ENCODE measurements at places on chromosomes 12 and 14.

DNA sequence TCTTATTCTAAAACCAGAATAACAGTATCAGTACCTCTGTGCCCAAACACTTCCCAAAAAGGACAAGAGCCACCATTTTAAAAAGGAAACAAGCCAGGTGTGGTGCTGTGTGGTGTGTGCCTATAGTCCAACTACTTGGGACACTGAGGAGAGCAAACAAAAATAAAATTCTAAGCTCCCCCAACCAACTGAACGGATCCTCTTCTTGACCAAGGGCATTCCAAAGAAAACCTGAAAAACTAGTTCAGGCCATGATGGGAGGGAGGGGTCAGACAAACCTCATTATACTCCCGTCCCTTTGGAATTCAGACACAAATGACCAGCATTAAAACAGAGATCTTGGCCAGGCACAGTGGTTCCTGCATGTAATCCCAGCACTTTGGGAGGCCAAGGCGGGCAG, 20.5 kb downstream of the SLC11A2 start:
- DNase-seq, result no peak

GRCh38 chr12:119180380-119181040, 1.8 kb downstream of the HSPB8 start:
- DNase-seq, result no peak

DNA sequence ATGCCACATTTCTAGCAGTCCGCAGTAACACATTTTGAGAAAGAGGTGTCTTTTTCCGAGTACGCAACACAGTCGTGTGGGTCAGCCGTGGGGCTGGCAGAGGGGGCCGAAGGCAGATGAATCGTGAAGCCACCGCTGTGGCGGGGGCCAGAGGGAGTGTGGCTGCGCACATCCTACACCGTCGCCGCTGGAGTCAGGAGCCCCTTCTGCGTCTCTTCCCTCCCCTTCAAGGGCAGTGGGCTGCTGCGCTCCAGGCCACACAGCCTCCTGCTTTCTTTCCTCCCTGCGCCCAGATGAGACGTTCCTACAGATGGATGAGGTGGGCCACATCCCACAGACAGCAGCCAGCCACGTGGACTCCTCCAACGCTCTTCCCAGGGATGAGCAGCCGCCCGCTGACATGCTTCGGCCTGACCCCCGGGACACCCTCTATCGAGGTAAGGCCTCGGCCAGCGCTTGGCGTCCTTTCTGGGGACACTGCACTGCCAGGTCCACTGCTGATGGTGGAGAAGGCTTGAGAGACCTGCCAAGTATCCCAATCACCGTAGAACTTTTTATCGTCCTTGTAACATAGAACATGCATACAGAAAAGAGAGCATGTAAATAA, 89.8 kb downstream of the B4GALNT3 start:
- no peak for DNase-seq

GRCh38 chr12:10364815-10365622, 24.8 kb downstream of the KLRK1 start:
- DNase-seq, result peak; percentile 23

DNA sequence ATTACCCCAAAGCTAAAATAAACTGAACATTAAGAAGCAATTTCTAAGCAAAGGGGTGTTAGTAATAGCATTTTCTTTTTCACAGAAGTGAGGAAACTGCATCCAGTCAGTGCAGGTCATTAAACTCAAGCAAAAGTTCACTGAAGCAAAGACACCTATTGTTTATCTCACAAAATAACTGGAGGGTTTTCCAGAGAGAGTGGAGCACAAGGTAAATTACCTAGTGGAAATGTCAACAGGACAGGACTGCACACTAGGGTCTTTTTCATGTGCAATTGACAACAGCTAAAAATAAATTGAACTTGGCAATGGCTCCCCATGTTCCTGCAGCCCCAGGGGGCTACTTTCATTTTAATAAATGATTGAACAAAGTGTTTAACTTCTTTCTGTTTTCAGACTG, 742.0 kb downstream of the GALC start:
- no peak for DNase-seq

- DNase-seq, result no peak
These were observed 2.2 kb downstream of the ASIC1 start for GRCh38 chr12:50059440-50060119.

DNA sequence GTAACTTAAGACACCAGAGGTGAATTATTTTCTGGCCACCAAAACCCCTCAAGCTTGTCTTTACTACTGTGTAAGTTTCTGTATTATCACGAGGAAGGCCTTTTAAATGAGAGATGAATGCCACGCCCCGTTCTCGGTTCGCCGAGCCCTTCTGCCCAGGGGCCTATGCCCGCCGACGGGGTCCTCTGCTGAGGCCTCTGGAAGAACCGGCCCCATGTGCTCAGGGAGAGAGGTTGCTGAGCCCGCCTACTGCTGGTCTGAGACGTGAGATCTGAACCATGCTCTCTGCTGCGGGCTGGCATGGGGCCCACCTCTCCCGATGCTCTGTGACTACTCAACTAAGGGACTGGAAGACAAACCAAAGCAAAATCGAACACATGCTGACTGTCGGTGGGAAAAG, 21.0 kb downstream of the AMN start:
- no peak for DNase-seq

DNA sequence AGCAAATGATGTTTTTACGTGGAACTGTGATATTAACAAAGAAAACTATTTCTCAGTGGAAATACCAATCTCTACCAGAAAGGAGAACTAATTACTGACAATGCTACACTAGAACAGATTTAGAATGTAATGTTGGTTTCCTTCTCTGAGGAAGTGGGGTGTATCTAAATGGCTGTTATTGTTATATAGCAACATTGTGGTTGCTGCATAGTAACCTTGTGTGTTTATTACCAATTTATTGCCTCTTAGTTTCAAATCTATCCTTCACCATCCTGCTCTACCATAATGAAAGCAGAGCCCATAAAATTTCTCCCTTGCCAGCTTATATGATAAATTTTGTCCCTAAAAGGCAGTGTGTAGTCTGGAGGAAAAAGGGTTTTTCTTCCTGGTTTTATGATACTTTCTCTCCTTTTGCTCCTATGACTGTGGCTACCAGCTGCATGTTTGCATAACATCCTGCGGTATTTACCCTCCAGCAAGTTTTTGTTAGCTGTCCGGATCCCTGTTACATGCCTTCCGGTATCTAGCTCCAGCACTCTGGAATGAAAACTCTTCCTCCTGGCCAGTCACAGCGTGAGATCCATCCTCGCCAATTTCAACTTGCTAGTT, 5.7 kb upstream of the KLRK1 start:
- DNase-seq, result no peak

- no peak for DNase-seq
These were observed 48.5 kb upstream of the OVCH1 start for GRCh38 chr12:29546000-29546399.

- DNase-seq, result no peak
These were observed 999 bp upstream of the MYRFL start for GRCh38 chr12:69824028-69824427.

- DNase-seq, result no peak
These were observed 13.9 kb downstream of the FBXL14 start for GRCh38 chr12:1580526-1580925.

DNA sequence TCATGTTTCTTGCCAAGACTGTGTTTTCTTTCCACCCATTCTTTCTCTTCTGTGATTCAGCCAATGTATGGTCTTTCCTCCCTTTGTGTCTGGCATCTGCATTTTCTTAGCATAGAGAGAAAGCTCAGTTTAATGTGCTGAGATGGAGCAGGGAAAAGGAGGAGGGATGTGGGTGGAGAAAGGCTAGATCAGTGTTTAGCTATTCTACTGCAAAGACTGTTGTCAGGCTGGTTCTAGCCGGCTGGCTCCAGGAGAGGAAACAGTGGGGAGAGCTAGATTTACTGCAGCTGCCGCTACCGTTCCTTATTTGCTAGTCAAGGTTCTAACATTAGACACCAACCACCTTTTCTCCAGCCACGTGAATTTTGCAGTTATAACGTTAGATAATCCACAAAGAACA, 5.2 kb upstream of the RIMKLB start:
- peak; percentile 68 for DNase-seq

DNA sequence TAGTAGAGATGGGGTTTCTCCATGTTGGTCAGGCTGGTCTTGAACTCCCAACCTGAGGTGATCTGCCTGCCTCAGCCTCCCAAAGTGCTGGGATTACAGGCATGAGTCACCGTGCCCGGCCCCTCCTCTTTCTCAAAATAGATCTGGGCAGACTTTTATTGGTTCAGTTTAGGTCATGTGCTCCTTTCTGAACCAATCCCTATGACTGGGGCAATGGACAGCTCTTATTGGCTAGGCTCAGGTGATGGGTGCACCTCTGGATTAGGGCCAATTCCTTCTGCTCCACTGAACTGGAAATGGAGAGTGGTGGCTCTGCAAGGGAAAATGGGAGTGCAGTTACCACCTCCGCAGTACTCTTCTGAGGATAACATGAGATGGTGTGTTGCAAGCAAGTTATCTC, 6.2 kb upstream of the ATP6V0A2 start:
- DNase-seq, result no peak

DNA sequence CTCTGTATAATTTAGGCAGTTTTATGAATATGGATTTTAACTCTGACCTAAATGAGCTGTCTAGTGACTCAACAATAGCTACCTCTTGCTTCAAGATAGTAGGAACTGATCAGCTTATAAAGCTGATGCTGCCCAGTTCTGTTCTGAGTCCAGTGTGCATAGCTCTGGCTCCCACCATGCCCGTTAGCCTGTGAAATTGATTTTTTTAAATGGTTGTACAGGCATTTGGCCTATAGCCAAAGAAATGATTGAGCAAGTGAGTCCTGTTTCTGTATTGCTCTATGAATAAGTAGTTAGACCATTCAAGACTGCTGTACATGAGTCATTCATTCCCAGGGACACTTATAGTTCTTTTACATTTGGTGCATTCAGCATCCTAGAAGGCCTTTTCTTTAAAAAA, 36.4 kb downstream of the SAMD4A start:
- DNase-seq, result no peak

DNA sequence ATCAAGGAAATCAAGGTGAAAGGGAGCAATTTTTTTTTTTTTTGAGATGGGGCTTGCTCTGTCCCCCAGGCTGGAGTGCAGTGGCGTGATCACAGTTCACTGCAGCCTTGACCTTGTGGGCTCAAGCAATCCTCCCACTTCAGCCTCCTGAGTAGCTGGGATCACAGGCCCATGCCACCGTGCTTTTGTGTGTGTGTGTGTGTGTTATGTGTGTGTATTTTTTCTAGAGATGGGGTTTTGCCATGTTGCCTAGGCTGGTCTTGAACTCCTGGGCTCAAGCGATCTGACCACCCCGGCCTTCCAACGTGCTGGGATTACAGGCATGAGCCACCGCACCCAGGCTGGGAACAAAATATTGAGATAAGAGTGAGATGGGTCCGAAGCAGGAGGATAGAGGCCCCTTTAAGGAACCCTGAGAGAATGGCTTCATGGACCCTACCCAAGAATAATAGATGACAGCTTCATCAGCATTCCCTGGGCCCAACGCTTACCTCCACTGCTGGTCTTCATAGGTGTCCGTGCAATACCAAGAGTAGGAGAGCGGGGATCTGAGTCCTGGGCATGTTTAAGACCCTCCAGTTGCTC, 1.0 kb downstream of the CDCA3 start:
- DNase-seq, result no peak

GRCh38 chr12:115209230-115209629, 525.3 kb upstream of the TBX3 start:
- no peak for DNase-seq

DNA sequence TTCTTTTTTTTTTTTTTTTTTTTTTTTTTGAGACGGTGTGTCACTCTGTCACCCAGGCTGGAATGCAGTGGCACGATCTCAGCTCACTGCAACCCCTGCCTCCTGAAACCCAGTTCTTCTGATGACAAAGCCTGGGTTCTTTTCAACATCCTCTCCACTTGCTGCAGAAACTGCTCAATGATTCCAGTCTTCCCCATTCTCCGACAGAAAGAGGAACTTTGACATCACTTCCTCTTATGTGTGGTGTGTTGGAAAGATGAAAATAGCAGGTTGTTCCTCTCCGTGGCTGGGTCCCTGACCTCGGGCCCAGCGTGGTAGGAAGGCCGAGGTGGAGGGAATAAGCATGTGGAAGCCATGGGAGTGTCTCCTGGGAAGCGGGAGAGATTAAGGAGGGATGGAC, 198.4 kb downstream of the PHETA1 start:
- DNase-seq, result peak; percentile 21

DNA sequence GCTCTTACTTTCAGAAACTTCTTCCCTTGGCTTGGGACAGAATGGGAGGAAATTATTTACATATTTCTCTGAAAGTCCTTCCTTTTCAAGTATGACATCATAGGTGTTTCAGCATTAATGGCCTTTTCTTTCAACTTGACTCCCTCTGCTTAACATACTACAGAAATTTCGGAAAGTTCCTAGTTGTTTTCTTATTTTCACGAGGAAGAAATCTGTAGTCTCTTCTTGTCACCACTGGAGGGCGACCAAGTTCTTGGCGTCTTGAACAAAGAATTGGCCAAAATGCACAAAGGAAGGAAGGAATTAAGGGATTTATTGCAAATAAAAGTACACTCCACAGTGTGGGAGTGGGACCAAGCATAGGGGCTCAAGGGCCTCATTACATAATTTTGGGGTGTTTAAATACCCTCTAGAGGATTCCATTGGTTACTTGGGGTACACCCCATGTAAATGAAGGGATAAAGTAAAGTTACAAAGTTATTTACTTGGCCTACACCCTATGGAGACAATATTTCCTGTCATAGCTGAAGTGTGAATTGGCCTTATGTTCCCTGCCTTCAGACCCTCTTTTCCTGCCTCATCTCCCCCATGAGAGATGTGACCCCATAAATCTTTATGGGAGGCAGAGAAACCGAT, 70.4 kb downstream of the RPL10L start:
- DNase-seq, result peak; percentile 3

All from KG1 (cell line).